Omental fat pad (tissue), 4 donors: ENCODE measurements at places on chromosomes 3 and 15. TPM values are rescaled to one million over a fixed set of nuclear protein-coding genes. Genes with fewer than 3 reads are reported as not detected.

The EPM2AIP1 gene
- 10.3 TPM for total RNA-seq

The CIB2 gene
- total RNA-seq = 5.6 TPM

The CASR gene
- not detected for total RNA-seq

The SOX2 gene
- total RNA-seq = not detected

The SAXO2 gene
- total RNA-seq = not detected

The OR5H2 gene
- total RNA-seq = not detected

The NR1I2 gene
- total RNA-seq = not detected

The CDHR4 gene
- not detected for total RNA-seq

The PLA2G4B gene
- 2.3 TPM for total RNA-seq

The ENTPD3 gene
- 6.0 TPM for total RNA-seq

The CSPG5 gene
- total RNA-seq = 1.3 TPM

The PRSS50 gene
- 0.32 TPM for total RNA-seq

The REC114 gene
- not detected for total RNA-seq

The CFAP100 gene
- total RNA-seq = not detected

GRCh38 chr3:14047027-14047426, 77.6 kb downstream of the CHCHD4 start:
- no peak for DNase-seq

DNA sequence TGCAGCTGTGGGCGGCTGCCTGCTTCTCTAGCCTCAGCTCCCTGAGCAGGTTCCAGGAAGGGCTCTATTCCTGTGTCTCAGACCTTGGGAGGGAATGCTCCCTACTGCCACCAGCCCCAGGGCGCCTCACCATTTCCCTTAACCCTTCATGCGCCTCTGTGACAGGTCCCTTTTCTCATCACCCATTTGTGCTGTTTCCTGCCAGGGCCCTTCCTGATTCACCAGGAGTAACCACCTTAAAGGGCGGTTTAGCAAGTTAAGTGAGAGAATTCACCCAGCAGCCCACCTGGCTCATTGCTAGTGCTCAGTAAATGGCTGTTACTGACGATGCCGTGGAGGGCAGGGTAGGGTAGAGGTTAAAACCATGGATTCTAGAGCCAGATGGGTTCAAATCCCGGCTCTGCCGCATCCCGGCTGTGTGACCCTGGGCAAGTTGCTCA, 87.8 kb downstream of the WNT7A start:
- DNase-seq = no peak

DNA sequence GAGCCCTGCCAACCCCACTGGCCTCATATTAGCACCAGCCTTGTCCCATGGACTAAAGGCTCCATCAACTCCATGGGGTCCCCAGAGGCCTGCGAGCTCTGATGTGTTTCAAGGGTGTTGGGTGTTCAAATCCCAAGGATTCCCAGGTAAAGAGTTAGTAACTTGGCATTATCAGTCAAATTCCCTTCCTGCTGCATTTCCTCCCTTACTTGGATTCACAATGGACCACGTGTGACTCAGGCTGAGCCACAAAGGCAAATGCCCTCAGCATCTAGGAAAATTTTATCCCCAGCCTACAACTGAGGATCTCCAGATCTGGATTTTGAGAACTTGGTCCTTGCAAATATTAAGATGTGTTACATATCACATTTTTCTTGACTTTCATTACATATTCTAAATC, 58.8 kb downstream of the GADL1 start:
- DNase-seq = no peak

DNA sequence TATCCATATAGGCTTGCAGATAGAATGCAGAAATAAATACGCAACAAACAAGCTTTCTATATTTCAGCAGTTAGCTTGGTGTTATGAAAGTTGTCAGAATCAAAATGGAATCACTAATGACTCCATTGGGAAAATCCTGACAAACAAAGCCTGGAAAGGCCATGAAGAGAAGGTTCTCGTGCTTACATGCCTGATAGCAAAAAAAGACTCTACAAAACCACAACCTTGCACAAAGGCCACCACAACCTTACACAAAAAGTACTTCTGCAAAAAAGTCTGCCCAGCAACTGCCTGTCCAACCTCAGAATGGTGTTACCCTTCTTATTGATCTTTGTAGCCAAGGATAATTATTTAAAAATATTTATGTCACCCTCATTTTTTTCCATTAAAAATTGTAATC, 14.4 kb upstream of the PLSCR1 start:
- no peak for DNase-seq

GRCh38 chr3:174857301-174857700, 1.8 kb upstream of the NAALADL2 start:
- DNase-seq = no peak

GRCh38 chr3:34070831-34071585, 272.6 kb downstream of the PDCD6IP start:
- no peak for DNase-seq

DNA sequence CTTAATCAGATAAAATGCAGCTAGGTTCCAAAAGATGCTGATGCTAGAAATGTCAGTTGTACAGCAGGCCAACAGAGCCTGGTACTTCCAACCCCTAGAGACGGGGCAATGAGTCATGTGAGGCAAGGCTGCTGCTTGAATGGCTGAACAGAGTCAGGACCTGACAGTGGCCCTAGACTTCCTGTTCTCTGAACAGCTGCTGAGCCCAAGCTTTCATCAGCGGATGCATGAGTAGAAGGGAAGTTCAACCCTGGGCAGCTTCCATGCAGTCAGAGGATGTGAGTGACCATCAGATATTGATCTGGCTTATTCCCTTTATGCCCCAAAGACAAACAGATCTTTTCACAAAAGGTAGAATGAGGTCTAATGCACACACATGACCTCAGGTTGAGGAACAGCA, 282.9 kb upstream of the COL8A1 start:
- no peak for DNase-seq

- no peak for DNase-seq
These were observed 7.5 kb upstream of the MAN2A2 start for GRCh38 chr15:90895571-90896117.

DNA sequence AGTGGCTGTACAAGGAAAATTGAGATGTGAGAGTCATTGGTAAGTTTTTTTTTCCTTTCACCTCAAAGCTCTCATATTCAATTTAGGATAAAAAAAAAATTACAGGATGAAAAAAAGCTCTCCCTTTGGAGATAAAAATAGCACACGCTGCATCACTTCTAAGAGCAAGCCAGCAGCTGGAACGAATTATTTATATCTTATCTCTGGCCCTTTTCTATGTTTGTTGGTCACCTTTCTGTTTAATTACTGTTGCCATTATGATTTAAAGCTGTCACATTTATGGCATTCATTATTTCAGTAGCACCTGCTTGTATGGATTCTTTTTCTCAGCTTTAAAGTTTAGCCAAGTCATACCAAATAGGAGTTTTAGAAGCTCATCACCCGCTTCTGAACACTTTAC, 171.6 kb upstream of the PDZRN3 start:
- DNase-seq = no peak

GRCh38 chr3:116667791-116668190, 41.8 kb upstream of the TUSC7 start:
- DNase-seq = no peak

GRCh38 chr15:96687388-96688107, 357.0 kb downstream of the NR2F2 start:
- no peak for DNase-seq

GRCh38 chr3:23685541-23686258, 120.1 kb upstream of the UBE2E1 start:
- peak; percentile 90 for DNase-seq

DNA sequence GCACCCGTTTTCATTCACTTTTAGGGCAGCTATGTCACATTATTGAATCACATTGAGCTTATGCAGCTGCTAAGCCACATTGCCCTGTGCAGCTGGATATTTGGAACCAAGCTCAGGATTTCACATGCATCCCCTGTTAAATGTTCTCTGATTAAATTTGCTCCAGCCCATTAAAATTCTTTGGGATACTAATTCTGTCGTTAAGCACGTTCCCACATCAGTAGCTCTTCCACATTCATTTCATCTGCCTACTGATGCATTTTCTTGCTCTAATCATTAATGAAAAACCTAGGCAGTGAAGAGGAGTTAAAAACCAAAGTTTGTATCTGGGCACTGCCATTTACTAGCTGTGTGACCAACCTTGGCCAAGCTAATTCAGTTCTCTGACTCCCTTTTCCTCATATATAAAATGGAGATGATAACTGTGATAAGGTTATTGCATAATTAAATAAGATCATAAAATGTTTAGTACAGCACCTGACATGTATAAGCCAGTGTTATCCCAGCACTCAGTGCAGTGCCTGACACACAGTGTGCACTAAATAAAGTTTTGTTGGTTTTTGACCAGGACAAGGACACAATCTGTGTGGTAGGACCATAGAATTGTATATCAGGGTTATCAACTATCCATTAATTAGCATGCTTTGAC, 222.2 kb upstream of the ATP11B start:
- DNase-seq = no peak

DNA sequence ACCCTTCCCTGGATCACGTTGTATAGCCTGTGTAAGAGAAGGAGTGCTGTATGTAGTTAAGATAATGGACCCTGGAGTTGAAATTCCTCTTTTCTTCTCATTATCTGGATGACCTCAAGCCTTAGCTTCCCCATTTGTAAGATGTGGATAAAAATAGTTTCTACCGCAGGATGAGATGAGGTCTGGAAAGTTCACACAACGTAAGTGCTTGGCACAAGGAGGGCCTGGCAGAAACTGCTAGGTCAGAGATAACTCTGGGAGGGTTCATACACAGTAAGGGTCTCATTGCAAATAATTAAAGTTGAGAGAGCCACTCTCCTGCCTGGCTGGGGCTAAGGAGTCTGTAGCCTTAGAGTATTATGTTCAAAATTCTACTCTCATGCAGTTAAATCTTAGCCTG, 214.4 kb downstream of the LRTM1 start:
- DNase-seq = no peak

GRCh38 chr3:51702156-51702555, 4.7 kb upstream of the GRM2 start:
- no peak for DNase-seq

DNA sequence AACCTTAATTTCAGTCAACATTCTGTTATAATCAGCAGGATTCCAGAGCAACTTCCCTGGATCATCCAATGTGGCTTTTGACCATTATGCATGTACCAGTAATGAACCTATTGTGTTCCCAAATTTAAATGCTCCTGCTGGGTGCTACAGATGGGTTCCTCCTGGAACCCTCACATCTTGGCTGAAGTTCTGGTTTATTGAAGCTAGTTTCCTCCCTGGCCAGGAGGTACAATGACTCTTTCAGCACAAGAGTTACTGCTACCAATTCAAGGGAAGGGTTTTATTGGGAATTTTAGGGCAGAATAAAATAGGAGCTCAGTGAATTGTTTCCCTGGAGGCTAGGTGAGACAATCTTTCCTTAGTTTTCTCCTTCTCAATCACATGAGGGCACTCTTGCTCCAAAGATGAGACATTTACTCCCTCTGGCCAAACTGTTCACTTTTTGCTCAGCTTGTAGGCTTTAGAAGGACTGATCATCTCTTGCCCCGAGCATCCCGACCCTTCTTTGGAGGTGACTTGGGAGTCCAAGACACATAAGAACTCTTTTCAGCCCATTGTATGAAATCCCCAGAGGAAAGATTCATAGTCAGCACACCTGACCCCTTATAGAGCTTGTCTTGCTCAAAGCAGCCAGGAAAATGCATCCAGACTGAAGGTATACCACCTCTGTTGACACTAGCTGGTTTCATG, 8.8 kb upstream of the NPHP3 start:
- no peak for DNase-seq

- no peak for DNase-seq
These were observed 196.7 kb upstream of the WNT5A start for GRCh38 chr3:55683666-55684270.

GRCh38 chr3:141372656-141373055, 4.4 kb downstream of the ZBTB38 start:
- no peak for DNase-seq

DNA sequence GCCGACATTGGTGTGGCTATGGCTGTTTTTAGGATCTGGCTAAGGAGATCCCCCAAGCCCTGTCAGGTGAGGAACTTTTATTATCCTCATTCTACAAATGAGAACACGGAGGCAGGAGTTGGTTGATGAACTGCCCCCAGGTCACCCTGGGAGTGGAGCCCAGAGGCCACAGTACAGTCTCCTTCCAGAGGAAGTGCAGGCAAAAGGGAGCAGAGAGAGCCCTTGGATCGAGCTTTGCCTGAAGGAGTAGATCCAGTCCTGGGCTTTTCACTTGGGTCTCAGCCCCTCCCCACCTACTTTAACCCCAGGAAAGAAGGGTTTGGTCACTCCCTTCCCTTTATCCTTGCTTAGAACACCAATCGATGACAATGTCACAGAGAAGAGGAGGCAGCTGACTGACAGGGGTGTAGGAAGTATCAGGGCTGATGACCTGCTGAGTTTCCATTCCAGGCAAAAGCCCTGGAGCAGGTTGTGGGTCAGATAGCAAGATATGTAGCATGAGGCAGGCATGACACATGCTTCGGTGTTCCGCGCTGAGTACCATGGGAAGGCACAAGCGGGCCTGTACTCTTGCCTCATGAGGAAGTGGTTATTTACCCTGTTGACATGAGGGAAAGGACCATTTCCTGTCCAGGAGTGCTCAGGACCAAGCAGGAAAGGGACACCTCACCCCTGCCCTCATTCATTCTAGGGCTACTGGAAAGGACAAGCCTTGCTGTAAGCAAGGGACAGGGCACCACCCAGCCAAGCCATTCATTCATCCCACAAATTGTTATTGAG, 5.8 kb upstream of the PLA2G4D start:
- DNase-seq = no peak

GRCh38 chr15:67085237-67085817, 19.9 kb downstream of the SMAD3 start:
- no peak for DNase-seq

- no peak for DNase-seq
These were observed 23.4 kb downstream of the NCBP2 start for GRCh38 chr3:196918968-196919367.

DNA sequence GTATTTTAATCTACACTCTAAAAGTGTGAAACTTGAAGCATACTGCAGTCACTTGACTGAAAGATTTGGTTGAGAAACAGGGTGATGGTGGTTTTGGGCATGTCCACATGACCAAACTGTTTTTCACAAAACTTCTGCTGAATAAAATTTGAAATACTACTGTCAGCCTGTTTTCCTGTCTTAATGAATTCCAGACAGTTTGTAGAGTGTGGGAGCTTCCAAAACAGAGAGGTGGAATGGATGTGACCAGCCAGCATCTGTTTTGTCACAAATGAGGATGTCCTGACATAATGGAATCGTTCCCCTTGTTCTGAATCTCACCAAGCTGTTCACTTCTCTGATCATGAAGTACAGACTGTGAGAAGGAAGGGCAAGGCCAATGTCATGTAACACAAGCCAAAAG, 11.8 kb downstream of the MITF start:
- no peak for DNase-seq

DNA sequence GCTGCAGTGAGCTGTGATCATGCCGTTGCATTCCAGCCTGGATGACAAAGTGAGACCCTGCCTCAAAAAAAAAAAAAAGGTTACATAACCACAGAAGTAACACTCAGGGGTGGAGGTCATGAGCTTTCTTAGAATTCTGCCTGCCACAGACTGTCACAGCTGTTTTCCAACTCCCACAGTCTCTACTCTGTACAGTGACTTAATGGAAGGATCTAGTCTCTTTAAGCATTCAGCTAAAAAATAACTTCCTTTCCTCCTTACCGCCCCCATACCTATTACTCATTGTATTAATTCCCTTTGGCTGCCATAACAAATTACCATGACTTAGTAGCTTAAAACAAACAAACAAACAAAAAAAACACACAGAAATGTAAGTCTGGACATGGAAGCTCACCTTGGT, 99.6 kb upstream of the UBE2E1 start:
- no peak for DNase-seq

GRCh38 chr15:100713163-100713867, 110.9 kb downstream of the ASB7 start:
- no peak for DNase-seq

GRCh38 chr15:63899193-63899592, 65.4 kb upstream of the HERC1 start:
- no peak for DNase-seq
